ENCODE measurements at places on chromosomes 4 and X.

DNA sequence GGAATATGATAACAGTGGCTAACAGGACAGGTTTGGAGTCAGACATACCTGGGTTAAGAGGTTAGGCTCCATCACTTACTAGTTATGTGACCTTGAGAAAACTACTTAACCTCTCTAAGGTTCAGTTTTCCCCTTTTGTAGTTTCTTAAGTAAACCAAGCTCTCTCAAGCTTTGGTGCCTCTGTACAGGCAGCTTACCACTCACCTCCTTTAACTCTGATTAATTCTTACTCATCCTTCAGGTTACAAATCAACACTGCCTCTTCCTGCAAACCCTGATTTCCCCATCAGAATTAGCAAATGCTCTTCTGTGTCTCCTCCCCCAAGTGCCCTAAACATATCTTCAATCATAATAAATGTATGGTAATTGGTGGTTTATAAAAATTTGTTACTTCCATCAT is 3.5 kb upstream of the SERTM2 start:
- DNase-seq = no peak

- no peak for DNase-seq
Measured at GRCh38 chr4:176261481-176261880, 7.5 kb downstream of the ASB5 start.

DNA sequence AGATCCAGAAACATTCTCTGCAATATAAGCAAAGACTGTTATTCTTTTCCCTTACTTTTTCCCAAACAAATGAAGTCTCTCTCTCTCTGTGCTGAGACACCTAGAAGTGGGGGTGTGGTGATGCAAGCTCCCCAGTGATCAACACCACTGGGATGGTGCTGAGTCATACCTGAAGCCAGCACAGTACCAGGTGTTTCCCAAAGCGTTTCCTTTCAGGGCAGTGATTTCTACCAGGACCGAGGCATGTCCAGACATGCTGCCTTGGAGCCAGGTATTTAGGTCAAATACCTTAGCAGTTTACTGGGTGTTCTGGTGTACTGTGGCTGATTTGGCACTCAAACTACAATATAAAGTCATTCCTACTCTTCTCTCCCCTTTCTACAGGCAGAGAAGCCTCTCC is 726.5 kb downstream of the FAM133A start:
- no peak for DNase-seq

DNA sequence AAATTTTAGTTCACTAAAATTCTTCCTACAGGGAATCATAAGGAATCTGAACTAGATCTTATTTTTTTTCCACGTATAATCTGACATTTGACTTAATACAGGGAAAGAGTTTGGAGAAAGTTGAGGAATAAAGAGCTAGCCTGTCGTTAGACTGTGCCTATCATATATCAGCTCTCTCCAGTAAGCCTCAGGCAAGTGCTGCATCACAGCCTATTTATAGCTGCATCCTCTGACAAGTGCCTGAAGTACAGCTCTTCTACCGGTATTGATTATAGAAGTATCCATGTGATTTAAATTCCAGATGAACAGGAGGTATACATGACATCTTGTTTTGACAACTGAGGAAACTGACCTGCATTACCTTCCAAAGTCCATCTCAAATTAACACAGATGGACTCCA is 248.9 kb downstream of the TLL1 start:
- no peak for DNase-seq

DNA sequence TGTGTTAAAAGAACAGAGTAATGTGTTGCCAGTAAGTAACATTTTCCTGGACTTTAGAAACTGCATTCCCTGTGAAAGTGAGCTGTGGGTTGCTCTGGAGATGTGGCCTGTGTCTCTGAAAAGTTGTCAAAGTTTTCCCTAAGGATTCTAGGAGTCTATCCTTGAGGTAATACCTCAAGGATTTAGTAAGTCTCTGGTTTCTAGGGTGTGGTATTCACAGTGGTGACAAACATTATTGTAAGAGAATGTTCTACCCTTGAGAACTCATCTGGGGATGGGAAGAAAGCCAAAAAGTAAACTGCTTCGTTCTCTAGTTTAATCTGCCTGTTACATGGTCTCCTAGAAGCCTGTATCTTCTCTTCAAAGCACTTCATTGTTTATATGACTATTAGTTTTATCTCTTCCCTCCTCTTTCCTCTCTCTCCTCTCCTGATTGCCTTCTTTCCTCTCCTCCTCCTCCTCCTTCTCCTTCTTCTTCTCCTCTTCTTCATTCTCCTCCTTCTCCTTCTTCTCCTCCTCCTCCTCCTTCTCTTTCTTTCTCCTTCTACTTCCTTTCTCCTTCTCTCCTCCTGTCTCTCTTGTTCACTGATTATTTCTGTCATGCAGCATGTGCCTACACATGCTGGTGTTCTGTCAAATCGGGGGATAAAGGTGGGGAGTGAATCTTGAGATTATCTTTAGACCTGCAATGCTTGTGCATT is 321.3 kb downstream of the PTTG2 start:
- no peak for DNase-seq

DNA sequence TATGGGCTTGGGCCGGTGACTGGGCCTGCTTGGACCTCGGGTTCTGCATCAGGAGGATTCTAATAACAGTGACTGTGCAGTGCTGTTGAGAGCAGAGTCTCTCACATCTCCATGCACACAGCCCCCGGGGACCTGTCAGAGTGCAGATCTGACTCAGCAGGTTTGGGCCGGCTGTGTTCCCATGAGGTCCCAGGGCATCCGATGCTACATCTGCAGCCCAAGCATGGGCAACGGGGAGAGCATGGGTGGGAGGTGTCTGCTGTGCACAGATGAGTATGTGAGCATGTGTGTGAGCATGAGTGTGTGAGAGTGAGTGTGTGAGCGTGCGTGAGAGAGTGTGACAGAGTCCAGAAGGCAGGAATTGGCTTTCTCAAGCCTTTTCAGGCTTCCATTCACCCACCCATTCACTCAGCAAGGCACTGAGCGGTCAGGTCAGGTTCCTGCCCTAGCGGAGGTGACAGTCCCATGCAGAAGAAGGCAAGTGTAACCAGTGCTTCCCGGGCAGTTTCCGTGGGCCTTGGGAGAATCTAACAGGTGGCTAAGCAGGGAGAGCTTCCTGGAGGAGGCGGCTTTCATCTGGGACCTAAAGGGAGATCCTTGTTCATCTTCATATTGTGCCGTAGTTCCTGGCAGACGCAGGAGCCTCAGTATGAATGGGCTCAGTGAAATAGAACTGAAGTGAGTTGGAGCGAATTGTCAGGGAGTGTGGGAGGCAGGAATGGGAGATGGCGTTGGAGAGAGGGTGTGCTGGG is 62.6 kb downstream of the SORCS2 start:
- no peak for DNase-seq

DNA sequence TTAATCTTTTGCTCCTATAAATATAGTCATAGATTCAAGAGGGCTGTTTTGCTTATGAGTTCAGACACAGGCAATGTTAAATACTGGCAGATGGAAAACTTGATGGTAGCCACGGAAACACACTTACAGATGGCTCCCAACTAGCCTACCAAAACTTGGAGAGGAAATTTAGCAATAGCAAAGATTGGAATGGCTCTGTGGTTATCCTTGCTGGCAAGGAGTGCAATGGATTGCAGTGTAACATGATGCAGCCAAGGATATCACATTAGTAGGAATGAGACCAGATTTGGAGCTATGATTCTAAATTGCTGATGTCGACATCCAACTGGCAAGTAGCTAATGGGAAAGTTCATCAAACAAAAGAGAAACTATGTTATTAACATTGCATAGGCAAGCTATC is 791.0 kb upstream of the DIAPH2 start:
- DNase-seq = peak; percentile 8

- DNase-seq = peak; percentile 3
Measured at GRCh38 chrX:47384502-47384901, 14.1 kb downstream of the ZNF157 start.

DNA sequence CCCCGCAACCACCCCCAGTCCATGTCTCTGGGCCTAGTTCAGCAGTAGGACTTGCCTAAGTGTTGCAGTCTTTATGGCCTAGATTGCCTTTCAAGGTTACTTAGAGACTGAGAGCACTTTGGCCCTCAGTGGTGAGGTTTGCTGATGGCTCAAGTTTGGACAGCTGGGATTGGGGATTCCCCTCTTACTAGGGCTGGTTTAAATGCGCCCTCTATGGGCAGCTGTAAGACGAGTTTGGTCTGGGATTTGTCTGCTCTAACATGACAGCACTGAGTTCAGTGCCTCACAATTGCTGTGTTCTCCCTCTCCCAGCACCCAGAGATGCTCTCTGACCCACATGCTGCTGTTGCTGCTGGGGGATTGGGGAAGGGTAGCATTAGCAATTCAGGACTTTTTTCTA is 23.1 kb downstream of the DACH2 start:
- DNase-seq = no peak

DNA sequence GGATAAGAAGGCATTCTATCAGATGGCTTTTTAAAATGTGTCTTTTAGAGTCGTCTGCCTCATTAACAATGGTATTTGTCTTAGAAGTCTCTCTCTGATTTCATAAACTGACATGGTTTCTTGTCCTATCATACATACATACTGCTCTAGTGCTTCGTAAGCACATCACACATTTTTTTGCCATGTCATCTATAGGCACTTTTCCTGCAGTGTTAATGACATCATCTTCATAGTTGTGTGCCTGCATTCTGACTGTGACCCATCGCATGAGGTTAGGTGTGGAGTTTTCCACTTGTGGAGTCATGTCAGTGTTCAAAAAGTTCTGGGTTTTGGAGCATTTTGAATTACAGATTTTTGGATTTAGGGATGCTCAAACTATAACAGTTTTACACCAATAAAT is 361.6 kb upstream of the SPOCK3 start:
- no peak for DNase-seq

GRCh38 chr4:152417673-152418072 is 118.2 kb downstream of the FBXW7 start:
- DNase-seq = no peak

DNA sequence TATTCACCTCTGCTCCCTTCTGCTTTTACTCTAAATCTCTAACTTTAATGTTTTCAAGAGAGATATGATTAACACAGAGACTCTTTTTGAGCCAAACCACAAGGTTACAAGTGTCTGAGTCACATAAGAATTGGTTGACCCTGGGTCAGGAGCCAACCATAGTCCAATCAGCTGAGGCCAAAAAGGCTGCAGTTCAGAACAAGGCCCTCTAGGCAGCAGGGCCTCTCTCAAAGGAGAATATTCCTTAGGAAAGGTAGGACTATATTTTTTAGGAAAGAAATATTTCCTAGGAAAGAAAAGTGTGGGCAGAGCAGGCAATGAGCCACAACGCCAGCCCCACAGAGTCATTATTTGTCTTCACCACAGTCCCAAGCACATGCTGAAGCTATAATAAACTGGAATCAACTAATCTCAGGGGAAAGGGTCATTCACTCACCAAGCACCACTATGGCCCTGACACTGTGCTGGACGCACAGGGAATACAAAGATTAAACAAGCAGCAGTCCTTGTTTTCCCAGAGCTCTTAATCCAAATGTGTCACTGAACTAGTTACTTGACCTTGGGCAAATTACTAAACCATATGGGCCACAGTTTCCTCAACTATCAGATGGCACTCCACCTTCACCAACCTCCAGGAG is 2.2 kb downstream of the ATP8A1 start:
- DNase-seq = no peak

DNA sequence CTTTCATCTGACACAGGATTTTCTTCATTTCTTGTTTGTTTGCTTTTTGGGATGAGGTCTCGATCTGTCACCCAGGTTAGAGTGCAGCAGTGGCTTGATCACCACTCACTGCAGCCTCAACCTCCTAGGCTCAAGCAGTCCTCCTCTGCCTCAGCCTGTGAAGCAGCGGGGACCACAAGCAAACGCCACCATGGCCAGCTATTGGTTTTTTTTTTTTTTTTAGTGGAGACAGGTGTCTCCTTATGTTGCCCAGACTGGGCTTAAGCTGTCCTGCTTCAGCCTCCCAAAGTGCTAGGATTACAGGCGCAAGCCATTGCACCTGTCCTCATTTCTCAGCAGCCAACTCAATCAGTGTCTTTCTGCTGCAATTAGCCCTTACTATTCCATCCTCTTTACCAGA is 10.3 kb downstream of the SPRY1 start:
- no peak for DNase-seq

- peak; percentile 28 for DNase-seq
Measured at GRCh38 chr4:86011117-86011516, 348.7 kb downstream of the MAPK10 start.
